ENCODE measurements at places on chromosomes 1 and 21.

- DNase-seq: no peak
These were observed 16.9 kb downstream of the GPR157 start for GRCh38 chr1:9111957-9112356.

DNA sequence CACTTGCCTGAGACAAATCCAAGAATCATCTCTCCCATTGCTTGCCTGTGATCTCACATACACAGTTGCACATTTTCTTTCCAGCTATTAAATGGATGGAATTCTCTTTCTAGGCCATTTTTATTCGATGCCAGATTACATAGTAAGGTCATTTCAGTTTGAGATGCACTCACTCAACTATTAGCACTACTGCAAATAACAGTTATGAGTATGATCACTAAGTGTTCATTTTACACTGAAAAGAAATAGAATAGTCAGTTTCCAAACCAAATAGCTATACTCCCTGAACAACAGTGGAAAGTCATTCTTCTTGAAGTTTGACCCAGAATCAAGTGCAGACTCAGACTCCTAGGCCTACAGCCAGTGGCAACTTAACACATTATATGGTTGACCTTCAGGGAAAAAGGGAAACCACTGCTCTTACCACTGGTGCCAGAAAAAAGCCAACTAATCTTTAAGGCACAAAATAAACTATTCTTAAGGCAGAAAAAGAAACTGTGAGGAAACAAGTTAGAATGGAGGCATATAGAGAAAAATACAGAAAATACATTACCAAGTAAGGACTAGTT lies 31.5 kb downstream of the WNT2B start:
- DNase-seq: no peak

GRCh38 chr1:59026472-59026948 lies 242.7 kb upstream of the JUN start:
- no peak for DNase-seq

DNA sequence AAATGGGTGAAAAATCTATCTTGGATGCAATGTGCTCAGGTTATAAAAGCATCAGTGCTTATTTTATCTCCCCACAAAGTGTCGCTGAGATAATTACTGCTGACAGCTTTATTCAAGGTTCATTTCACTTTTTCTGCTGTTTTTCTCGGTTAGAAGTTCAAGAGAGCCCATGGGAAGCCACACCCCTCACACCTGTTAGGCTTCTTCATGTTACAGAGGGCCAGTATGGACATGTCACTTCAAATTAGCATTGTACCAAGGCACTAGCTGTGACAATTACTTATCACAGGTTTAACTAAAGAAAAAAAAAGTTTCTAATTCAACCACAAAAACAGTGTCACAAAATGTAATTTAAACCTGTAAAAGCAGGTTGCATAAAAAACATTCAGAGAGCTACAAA lies 187.3 kb upstream of the DMRTA2 start:
- no peak for DNase-seq

- no peak for DNase-seq
These were observed 995 bp downstream of the CACYBP start for GRCh38 chr1:175000697-175001187.

DNA sequence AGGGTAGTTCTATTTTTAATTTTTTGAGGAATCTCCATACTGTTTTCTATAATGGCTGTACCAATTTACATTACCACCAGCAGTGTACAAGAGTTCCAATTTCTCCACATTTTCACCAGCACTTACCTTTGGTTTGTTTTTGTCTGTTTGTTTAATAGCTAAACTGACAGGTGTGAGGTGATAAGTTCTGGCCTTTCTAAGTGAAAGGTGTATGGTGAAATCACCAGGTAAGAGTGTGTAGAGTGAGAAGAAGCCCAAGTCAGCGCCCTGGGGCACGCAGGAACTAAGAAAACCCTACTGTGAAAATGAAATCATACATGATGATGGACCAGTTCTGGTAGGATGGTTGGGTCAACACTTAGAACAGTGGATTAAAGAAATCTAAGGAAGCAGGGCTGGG lies 34.5 kb downstream of the BTG3 start:
- no peak for DNase-seq

GRCh38 chr21:45383111-45383614 lies 21.8 kb upstream of the COL18A1 start:
- no peak for DNase-seq

GRCh38 chr1:20733360-20733975 lies 965 bp upstream of the SH2D5 start:
- DNase-seq: no peak

GRCh38 chr1:60699325-60699724 lies 383.0 kb upstream of the NFIA start:
- no peak for DNase-seq

DNA sequence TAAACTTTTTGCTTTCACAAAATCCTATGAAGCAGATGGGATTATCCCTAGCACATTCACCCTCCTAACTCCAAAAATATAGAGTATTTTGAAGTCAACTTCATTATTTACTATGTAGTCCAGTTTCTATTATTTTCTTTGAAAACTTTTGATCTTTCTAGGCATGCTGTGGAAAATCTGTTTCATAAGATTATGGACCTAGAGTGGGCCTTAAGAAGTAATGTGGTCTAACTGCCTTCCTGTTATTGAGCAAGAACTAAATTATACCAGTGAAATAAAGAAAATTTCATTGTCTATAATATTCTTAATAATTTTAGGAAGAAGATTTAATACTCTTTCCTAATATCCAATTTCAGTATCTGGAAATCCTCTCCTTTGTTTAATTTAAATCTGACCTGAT lies 58.1 kb downstream of the PRKACB start:
- no peak for DNase-seq

GRCh38 chr1:112643080-112643479 lies 23.4 kb downstream of the CAPZA1 start:
- no peak for DNase-seq

DNA sequence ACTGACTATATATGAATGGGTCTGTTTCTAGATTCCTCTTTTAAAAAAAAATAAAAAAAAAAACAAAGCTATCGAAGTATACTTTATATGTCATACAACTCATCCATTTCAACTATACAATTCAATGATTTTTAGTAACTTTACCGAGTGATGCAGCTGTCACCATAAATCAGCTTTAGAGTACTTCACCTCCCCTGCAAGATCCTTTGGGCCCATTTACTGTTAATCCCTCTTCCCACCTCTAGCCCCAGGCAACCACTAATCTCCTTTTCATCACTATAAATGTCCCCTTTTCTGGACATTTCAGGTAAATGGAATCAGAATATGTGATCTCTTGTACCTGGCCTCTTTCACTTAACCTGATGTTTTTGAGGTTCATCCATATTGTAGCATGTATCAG lies 133.9 kb downstream of the PEX14 start:
- DNase-seq: no peak

DNA sequence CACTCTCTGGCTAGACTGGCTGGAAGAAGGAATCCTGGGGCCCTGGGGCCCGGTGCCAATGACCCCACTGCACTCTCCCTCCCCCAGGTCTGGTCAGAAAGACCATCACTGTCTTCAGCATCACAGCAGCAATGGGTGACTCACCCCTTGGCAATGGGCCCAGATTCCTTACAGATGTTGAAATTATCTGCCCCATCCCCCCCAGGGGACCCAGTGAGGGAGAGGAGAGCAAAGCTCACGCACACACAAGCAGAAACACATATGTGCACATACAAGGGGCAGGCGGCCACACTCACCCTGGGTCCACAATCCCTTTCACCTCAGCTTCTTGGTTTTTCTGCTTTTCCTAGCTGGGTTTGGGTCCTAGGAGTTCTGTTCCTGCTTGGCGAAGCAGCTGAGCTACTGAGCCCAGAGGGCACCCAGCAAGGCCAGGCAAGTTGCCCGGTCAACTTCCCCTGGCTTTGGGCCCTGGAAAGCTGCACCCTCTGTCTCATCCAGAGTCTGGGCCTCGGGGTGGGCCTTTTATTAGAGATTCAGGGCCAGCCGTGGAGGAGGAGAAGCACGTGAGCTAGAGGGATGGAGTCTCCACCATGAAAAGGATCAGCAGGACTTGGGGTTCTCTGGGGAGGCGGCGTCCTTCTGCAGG lies 2.6 kb downstream of the COL16A1 start:
- DNase-seq: peak; percentile 12

GRCh38 chr1:36440646-36441045 lies 9.6 kb downstream of the OSCP1 start:
- DNase-seq: no peak

DNA sequence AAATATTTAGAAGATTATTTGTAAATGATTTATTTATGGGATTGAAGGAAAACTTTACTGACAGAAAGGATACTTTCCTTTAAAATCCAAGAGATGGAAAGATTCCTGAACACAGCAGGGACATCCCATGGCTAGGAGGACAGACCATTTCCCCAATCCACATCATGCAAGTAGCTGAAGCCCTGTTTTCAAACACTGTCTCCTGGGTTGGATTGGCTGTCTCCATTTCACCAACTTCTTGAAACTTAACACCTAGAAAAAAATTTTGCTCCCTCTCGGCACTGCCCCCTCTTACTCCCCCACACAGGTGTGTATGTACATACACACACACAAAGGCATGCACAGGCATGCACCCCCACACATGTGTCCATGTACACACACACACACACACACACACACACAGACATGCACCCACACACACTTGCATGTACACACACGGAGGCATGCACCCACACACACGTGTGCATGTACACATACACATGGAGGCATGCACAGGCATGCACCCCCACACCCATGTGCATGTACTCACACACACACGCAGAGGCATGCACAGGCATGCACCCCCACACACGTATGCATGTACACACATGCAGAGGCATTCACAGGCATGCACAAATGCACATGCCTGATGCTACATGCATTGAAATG lies 320.0 kb downstream of the CHRM3 start:
- no peak for DNase-seq

DNA sequence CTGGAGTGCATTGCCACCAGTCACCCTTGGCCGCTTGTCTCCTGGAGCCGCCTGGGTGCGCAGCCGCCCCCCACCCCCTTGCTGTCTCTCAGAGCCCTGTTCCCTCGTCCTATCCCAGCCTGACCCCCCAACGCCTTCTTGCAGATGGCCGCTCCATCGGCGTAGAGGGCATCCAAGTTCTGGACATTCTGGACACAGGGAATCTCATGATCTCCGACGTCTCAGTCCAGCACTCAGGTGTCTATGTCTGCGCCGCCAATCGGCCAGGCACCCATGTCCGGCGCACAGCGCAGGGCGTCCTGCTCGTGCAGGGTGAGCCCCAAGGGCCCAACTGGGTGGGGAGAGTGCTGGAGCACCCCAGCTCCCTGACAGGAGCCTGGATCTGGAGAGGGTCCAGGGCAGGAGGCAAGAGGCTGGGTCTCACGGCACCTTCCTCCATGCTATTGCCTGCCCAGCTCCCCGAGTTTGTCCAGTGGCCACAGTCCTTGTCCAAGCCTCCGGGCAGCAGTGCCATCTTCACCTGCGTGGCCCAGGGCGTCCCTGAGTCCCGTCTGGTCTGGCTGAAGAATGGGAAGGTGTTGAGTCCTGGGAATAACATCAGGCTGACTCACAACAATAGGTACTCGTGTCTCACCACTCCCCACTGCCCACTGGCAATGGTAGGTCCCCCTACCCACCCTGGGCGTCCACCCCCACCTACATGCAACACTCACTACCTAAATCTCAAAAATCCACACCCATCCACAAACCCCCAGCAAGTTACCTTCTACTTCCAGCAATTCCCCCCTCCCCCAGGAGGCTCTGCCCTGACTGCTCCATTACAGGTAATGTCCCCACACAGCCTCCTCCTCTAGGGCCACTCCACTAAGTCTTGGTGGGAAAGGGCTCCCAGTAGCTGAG lies 24.6 kb downstream of the SLC27A3 start:
- no peak for DNase-seq

DNA sequence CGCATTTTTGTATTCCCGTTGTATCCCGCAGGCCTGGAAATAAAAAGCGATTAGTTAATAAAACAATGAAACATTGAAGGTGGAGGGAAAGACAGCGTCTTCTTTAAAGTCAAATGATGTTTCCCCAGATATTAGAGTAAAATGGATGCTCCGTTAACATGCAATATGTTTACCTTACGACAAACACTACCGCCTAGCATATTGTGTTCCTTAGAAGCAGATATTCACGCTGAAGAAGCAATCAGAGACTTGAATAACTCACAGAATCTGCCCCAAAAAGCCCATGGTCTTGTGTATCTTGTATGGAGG lies 583 bp upstream of the B4GALT3 start:
- DNase-seq: no peak

- no peak for DNase-seq
These were observed 37.7 kb upstream of the DDAH1 start for GRCh38 chr1:85502625-85503083.

- DNase-seq: no peak
These were observed 80.6 kb downstream of the NAV1 start for GRCh38 chr1:201619513-201619912.

DNA sequence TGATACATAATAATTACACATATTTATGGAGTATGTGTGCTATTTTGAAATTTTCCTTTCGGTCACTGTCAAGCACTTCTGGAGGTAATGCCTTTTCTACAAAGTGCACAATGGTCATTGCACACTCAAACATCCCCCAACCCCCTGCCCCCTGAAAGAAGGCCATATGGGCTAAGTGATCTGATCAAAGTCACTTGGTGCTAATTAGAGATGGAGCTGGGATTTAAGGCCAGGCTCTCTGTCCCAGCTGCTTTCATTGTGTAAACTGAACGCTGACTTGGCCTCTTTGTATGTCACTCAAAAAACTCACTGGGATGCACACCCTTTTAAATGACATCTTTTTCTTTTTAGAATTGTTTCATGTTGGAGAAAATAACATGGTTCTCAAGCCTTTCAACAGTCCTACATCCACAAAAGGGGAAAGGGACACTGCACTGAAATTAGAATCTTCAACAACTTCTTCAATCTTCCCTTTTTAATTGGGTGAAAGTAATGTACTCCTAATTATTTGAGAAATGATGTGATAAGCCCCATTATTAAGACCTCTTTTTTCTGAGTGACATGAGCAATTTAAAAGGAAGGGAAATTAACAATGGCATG lies 149.2 kb downstream of the ST6GALNAC5 start:
- no peak for DNase-seq

DNA sequence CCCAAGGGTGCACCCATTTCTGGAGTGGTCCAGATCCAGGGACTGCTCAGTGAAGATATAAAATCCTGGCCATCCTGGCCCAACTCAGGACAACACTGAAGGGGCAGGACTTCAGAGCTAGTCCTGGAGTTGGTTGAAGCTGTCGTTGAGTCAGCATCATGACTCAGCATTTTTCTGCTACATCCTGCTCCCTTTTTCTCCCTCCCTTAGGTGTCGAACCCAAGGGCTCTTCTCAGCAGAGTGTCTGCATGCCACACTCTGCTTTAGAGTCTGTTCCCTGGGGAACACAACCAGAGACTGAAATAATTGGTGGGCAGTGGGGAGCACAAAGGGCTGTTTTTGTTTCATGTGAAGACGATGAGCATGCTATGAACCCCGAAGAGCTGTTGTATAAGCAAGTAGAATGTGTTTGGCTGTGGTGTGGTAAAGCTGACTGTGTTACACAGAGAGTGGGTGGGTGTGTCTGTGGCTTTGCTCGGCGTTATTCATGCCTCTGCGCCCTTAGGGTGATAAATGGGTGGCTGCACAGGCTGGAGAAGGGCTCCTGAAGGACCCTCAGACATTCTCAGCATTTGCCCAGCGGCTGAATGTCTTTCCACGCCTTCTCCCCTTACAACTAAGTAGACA lies 167.2 kb downstream of the CYYR1 start:
- no peak for DNase-seq

- DNase-seq: no peak
These were observed 34.0 kb downstream of the MAP3K7CL start for GRCh38 chr21:29164323-29164942.

- DNase-seq: no peak
These were observed 30.2 kb downstream of the SNAP47 start for GRCh38 chr1:227765261-227766014.

Data from activated T-cell treated with anti-CD3 and anti-CD28 coated beads for 1 hour (primary cell).